ENCODE measurements at places on chromosomes 4 and X.
A peak's percentile ranks its signal among the peaks of the same experiment; 100 is the strongest.

- DNase-seq, result no peak
These were observed 64.7 kb downstream of the PAPSS1 start for GRCh38 chr4:107655289-107655688.

- DNase-seq, result no peak
These were observed 207.3 kb downstream of the MID1IP1 start for GRCh38 chrX:39008549-39008948.

- no peak for DNase-seq
These were observed 54.4 kb downstream of the KLHL13 start for GRCh38 chrX:118062048-118062789.

DNA sequence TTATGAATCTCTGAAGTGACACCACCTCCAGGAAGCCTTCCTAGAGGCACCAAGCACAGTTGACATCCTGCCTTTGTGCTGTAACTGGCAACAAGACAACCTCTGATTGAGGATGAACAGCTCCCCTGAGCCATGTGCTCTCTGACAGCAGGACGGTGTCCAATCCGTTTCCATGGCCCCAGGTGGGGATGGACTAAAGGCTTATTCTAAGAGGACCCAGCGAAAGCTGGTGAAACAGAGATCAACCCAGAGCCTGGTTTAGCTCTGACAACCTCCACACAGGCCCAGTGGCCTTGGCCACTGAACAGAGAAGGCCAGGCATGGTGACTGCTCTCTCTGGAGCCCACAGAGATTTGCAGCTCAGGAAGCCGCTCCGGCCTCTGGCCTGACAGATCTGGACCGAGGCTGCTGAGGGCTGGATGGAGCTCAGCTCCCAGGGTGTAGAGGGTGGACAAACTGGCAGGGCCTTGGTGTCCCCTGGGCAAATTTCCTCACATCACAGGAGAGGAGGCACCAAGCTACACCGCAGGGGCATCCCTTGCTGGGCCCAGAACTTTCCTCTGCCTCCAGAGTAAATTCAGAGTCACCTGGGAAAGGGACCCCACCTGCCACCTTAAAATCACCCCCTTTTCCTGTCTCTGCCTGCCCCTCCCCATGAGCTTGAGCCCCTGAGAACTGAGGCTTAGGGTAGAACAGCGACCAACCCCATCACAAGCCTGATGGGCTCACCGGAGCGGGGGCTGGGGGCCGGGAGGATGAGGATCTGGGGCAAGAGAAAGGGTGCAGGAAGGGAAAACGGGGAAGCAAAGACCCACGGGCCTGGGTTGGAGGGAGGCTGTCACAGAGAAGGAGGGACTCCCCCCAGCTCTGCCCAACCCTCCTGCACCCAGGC is 40.2 kb downstream of the HMX1 start:
- DNase-seq, result no peak

- DNase-seq, result no peak
These were observed at the start of gene MTTP for GRCh38 chr4:99574530-99575324. TSS of gene MTTP (plus strand) at chr4:99574824. CDS start at chr4:99574910, 86 bp downstream.

GRCh38 chrX:108397627-108398391 is 40.4 kb downstream of the COL4A6 start:
- no peak for DNase-seq

DNA sequence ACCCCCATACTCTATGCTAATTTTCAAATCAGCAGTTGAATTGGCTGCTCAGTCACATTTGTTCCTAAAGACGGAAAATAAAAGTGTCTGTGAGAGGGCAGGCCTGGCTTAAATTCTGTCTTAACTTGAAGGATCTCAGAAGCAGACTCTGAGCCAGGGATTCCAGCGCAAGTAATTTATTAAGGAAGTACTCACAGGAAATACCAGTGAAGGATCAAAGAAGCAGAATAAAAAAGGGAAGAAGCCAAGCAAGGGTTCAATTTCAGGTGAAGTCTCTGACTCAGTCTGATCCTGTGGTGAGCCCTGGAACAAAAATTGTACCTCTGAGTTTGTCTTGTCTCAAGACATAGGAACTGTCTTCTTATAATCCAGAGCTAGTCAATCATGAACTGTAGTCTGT is 52.2 kb downstream of the IL1RAPL1 start:
- DNase-seq, result no peak

DNA sequence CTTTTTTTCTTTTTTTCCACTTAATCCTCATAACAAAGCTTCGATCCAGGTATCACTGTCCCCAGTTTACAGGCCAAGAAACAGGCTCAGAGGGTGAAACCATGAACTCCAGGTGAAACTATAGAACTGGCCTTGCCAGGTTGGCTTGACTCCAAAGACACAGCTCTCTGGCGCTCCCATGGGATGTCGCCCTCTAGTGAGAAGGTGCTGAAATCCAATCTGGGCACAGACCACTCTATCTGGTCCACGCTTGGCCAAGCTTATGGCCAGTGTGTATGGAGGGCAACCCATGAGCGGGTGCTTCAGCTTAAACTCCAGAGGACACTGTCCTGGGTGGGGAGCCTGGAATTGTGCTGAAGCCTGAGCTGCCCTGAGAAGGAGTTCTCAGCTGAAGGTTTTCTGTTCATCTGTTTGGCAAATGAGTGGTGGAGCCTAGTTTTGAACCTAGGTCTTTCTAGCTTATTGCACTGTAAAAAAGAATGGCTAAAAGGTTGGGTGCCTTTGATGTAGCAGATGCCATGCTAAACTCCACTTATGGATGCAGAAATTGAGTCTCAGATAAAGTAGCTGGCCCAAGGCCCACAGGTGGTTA is 70.5 kb downstream of the SEL1L3 start:
- DNase-seq, result no peak

GRCh38 chr4:32180086-32180485 is 1459.9 kb downstream of the PCDH7 start:
- DNase-seq, result no peak

- no peak for DNase-seq
These were observed at the start of gene SRPX2 for GRCh38 chrX:100643956-100644860. TSS of gene SRPX2 (plus strand) at chrX:100644199. CDS start at chrX:100646323, 2,124 bp downstream.

DNA sequence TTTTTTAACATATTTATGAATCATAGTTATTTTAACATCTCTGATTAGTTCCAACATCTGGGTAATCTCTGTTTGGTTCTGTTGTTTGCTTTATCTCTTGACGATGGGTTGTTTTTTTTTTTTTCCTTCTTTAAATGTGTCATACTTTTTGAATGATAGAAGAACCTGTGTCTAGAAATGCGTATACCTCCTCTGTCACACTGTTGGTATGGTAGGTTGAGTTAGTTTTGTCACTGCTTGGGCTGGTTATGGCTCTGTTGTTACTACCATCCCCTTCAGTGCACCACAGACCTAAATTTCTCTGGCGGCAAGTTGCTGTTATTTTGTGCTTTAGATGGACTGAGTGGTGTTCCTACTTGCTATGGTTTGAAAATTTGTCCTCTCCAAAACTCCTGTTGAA is 16.8 kb downstream of the STIM2 start:
- no peak for DNase-seq

GRCh38 chr4:53779025-53779424 is 187.7 kb upstream of the LNX1 start:
- DNase-seq, result no peak

DNA sequence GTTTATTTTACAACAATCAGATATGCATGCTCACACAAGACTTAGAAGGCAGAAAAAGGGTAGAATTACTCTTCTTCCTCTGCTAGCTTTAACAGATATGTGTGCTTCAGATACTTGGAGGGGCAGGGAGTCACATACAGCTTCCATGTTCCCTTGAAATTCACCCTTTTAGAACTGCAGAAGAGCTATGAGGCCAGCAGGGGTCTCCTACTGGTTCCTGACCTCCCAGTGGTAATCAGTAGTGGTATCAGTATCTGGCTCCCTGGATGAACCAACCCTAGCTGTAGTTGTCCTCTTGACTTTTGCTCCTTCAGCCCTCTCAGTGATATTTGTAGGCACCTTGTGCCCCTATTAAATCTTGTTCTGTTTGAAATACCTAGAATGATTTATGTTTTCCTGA is 81.5 kb downstream of the RCHY1 start:
- no peak for DNase-seq

GRCh38 chr4:109657854-109658418 is 45.3 kb downstream of the CASP6 start:
- DNase-seq, result no peak

GRCh38 chrX:110881971-110882370 is 86.4 kb upstream of the CHRDL1 start:
- no peak for DNase-seq

DNA sequence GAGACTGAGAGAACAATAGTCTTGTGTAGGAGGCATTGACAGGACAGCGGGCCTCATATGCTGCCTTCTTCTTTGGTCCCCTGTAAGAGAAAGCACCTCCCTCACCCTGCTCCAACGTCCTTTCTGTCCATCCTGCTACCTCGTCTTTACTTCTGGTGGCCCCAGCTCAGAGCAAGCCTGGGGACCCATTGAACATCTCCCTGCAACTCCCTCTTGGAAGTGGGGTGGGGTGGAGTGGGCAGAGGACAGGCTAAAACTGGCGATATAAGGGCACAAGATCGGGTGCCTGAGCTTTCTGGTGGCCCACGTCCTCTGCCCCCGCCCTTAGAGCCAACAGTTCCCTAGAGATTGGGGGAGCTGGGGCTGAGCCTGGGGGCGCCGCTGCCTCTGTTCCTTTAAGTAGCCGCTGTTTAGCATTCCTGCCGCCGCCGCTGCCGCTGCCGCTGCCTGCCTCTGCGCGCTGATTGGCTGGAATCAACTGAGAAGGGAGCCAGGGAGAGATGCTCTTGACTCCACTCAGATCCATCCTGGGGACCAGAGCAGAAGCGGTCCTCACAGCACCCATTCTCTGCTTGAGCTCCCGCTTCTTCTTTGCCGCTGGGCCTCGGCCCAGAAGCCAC is at the start of gene DLG3:
Gene DLG3 (plus strand): TSS at position 510 of the 620 bp plus-strand sequence. CDS start 367 bp downstream, outside the sequence.
- DNase-seq, result no peak

DNA sequence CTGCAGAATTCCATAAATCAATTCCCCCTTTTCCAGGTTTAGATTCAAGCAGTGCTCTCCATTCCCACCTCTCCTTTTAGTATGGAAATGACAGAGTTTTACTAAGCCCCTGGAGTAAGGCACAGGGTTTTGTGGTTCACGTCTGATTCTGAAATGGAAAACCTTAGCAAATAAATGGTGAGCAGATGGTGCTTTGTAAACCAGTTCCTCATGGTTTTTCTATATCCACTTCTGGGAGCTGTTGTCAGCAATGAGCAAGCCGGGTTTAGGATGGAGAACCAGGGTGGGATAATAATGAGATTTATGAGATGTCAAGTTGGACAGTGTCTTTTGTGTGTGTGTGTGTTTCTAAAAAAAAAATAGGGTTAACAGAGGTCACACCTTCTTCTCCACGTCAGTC is 113.8 kb upstream of the RBPJ start:
- DNase-seq, result no peak

DNA sequence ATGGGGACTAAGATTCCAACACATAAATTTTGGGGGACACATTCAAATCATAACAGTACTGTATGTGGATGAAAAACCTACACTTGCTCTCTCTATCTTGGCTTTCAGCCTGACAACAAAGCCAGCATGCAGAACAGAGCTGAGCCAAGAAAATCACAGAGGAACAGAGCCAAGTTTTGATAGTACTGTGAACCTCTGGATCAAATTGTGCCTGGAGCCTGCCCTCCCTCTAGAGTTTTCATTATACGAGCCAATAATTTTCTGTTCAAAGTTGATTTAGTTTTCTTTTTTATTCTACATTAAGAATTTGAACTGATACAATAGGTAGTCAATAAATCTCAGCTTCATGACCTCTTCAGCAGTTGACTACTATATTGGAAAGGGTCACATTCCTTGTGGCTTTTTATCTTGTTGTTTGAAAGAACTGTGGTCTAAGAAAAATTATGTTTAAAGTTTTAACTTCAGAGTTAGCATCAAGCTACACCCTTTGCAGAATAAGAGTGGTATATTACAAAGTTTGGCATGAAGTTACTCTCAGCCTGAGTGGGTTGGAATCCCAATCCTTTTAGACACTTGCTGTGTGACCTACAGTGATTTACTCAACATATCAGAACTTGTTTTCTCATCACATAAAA is 31.1 kb downstream of the GRID2 start:
- no peak for DNase-seq

- peak; percentile 53 for DNase-seq
These were observed at the start of gene CXCL3 for GRCh38 chr4:74038425-74039314. TSS of gene CXCL3 (minus strand) at chr4:74038689. CDS start at chr4:74038611, 78 bp downstream.

DNA sequence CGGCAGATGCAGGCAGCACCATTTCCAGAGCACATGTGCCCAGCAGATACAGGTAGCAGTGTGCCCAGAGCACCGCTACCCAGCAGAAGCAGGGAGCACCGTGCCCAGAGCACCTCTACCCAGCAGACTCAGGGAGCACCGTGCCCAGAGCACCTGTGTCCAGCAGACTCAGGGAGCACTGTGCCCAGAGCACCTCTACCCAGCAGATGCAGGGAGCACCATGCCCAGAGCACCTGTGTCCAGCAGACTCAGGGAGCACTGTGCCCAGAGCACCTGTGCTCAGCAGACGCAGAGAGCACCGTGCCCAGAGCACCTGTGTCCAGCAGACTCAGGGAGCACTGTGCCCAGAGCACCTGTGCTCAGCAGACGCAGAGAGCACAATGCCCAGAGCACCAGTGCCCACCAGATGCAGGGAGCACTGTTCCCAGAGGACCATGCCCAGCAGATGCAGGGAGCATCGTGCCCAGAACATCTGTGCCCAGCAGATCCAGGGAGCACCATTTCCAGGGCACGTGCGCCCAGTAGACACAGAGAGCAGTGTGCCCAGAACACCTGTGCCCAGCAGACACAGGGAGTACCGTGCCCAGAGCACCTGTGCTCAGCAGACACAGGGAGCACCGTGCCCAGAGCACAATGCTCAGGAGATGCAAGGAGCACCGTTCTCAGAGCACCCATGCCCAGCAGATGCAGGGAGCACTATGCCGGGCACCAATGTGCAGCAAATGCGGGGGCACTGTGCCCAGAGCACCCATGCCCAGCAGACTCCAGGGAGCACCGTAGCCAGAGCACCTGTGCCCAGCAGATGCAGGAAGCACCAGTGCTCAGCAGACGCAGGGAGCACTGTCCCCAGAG is 236.4 kb downstream of the DHRSX start:
- peak; percentile 10 for DNase-seq

DNA sequence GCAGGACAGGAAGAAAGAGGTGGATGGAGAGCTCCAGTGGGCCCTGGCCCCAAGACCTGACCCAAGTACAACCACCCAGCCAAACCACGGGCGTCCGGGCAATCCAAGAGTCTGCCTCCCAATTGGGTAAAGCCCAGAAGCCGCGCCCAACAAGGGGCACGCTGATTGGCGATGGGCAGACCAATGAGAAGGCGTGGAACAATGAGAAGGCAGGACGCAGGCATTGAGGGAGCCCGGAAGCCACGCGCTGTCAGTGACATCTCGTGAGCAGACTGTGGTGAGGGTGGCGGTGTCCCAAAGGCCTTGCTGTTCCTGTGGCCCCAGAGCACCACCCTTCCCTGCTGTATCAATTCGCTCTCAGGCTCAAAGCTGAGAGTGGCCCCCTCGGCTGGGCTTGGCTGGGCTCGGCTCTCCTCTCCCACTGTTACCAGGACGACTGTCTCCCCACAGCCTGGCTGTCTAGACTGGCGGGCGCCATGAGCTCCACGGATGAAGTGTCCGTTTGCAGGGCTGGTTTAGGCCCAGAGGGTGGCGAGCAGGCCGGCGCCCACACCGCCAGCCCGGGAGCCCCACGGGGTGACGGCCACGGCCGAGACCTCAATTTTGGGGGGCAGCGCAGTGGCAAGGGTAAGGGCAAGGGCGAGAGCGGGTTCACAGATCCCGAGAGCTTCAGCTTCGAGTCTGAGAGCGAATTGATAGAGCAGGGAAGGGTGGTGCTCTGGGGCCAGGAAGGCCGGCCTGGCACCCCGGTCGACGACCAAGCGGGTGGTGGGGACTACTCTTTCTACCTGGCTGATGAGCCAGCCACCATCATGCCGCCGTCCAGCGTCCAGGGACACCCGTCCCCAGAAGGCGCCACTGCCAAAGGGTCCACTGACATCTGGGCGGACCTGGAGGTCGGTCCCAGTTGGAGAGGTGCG is at the start of gene LOC101059915:
Gene LOC101059915 (plus strand): TSS at position 219 of the 920 bp plus-strand sequence.
- no peak for DNase-seq

Data from breast epithelium (tissue), 4 donors.